SK-N-DZ (cell line): ENCODE measurements at places on chromosomes 1 and 21.

DNA sequence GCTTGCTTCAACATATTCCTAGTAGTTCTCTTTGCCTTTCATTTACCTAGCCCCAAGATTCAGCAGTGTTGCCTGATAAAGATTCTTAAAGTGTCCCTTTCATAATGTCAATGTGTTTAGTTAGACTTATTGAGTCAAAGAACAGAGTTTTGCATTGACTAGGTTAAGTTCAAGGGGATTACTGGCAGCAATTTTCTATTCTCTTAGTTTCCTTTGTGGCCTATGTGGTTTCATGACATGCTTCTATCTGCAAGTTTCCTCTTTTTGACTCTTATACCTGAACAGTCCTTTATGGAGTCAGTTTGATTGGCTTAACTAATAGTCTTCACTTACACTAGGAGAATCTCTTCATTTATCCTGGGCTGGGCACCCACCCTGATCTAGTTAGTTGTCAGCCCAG is 151.3 kb downstream of the ADGRL4 start:
- no peak for DNase-seq

DNA sequence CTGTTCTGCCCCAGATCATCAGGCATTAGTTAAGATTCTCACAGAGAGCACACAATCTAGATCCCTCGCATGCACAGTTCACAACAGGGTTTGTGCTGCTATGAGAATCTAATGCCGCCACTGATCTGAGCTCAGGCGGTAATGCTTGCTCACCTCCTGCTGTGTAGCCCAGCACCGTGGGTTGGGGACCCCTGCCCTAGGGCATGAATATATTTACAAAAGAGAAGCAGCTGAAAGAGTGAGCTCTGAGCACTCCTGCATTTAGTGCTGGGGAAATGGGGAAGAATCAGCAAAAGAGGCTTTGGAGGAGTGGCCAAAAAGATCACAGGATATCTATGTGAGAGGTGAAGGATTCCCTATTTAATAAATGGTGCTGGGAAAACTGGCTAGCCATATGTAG is 5.6 kb downstream of the CFAP57 start:
- no peak for DNase-seq

- no peak for DNase-seq
Measured at GRCh38 chr1:227043755-227044154, 103.7 kb downstream of the COQ8A start.

- DNase-seq = no peak
Measured at GRCh38 chr1:164477343-164477742, 81.6 kb upstream of the PBX1 start.

DNA sequence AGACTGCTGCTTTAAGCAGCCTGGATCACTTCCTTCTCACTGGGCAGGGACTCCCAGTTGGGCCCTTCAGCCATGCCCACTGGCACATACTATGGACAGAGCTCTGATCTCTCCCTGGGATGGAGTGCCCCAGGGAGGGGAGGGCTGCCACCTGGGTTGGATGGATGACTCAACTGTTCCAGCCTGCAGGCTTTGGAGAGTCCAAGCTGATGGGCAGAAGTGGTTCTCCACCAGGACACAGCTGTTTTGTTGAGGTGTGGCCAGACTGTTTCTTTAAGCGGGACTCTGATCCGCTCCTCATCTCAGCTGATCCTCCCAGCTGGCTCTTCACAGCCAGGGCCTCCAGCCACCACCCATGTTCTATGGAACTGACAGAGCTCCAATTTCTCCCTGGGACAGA is 166.9 kb downstream of the MAGI3 start:
- no peak for DNase-seq

GRCh38 chr21:36199021-36199420 is 42.4 kb downstream of the DOP1B start:
- no peak for DNase-seq

DNA sequence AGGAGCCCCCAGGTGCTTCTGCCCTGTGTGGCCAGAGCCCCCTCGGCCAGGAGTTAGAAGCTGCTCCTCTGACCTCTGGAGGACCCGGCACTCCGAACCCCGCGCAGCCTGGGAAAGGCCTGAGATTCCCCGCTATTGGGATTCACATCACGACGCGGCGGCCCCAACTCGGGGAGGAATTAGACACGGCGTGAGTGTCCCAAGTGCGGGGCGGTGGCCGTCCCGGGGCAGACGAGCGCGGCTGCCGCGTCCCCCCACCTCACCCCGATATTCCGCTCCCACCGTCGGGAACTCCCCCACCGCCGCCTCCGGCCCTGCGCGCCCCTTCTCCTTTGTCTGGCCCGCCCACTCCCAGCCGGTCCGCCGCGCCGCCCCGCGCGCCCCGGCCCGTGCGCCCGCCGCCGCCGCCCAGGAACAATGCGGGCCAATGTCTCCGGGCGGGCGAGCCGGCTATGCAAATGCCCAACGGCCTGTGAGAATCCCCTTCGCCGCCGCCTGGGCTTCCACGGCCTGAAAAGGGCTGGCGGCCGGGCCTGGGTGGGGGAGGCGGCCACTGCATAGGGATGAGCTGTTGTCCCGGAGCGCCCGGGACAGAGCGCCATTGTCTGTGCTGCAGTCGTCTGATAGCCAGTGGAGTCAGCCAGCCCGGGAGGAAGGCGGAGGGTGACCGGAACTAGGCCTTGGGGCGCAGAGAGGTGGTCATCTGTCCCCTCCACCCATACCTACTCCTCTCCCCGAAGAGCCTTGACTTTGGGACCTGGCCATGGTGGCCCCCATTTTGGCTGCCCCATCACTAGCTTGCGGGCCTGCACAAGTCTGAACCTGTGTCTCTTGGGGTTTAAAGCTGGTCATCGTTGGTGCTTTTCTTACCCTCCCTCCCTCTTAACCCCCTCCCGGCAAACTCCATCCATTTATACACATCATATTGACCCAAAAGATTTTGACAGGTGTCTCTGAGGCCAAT is 19.4 kb downstream of the RHBG start:
- no peak for DNase-seq

GRCh38 chr1:36883315-36883949 is 150.9 kb downstream of the GRIK3 start:
- DNase-seq = no peak

DNA sequence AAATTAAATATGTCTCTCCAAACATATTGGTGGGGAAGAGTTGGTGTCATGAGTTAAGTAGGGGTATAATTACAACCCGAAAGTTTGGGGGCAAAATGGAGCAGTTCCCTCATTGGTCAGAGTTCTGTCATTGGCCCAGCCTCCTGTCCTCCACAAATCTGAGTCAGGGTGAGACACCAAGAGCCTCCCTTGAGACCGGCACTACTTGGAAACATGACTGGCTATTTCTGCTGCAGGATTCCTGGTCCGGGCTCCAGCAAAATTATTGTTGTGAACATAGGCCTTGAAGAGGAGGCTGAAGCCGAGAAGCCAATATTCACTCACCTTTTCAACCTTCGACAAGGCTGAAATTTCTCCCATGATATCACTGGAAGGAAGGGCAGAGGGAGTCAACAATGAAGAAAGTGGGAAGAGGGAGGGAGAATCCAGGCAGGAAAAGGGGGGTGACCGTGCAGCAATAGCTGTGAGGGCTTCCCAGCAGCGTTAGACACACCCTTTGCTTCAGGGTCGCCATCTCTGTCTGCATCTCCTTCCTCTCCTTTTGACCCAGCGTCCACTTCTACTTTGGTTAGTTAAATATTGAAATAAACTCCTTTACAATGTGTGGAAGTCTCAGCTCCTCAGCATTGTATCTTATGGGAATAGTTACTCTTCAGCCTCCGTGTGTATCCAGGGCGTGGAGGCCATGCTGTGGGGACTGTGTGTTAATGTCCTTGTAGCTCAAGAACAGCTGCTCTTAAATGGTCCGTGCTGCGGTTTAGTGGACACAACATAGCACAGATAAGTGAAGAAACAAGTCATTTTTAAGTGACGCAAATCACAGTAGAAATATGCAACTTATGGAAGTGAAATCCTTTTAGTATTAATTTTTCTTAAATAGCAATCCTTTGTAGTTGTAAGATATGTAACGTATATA is 307.4 kb downstream of the DISC1 start:
- DNase-seq = no peak

- no peak for DNase-seq
Measured at GRCh38 chr1:18414872-18415447, 65.8 kb upstream of the KLHDC7A start.

DNA sequence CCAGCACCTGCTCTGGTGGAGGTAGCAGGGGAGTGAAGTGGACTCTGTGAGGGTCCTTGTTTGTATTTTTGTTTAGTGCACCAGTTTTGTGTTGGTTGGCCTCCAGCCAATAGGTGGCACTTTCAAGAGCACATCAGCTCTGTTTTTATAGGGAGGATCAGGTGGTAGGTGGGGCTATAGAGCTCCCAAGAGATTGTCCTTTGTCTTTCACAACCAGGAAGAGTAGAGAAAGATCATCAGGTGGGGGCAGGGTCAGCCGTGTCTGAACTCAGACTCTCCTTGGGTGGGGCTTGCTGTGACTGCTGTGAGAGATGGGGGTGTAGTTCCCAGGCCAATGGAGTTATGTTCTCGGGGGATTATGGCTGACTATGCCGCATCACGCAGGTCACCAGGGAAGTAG is 159.8 kb downstream of the ZNF326 start:
- DNase-seq = no peak

DNA sequence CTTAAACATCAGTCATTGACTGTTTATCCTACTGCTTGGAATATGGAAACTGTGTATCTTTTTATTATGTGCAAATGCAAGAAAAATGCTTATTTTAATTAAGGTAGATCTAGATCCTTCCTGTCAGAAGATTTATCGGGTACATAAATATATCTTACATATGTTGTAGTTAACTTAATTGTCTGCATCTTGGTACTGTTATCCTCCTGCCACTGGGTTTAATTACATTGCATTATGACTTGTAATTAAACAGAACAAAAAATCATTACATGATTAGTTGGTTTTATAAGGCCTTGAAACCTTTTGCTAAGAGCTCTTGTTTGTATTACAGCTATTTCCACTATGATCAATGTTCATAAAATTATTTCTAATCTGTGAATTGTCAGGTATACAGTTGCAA is 211.2 kb downstream of the PTGER3 start:
- peak; percentile 51 for DNase-seq

DNA sequence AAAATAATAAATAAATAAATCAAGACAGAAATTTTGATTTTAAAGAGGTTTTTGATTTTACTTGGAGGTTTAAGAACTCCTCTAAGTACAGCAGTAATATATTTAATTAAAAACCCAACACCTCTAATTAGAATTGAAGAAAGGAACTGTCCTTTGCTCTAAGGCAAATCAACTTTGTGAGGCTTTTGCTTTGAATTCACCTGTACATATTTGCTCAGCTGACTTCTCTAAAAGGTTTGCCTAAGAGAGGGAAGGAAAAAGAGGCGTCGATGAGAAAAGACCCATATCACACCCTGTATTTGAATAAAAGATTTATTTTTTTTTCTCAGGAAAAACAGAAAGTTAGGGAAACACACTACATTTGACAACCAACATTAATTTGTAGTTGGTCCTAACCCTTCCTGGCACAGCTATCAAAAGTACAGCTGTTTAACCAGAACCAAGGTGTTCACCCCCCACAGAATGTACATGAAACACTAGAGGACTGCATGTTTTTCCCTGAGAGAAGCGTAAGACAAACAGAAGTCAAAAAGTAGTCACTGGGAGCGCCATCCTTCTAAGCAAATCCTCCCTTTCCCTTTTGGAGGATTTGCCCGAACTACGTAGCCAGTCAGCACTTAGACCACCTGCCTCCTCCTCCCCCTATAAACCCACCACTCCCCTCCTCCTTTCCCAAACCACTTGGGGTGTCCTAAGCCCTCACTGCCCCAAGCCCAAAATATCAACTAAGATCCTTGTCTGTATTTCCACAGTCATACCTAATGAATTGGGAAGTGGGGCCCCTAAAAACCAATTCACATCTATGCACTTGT is 4.9 kb downstream of the MCL1 start:
- DNase-seq = no peak

DNA sequence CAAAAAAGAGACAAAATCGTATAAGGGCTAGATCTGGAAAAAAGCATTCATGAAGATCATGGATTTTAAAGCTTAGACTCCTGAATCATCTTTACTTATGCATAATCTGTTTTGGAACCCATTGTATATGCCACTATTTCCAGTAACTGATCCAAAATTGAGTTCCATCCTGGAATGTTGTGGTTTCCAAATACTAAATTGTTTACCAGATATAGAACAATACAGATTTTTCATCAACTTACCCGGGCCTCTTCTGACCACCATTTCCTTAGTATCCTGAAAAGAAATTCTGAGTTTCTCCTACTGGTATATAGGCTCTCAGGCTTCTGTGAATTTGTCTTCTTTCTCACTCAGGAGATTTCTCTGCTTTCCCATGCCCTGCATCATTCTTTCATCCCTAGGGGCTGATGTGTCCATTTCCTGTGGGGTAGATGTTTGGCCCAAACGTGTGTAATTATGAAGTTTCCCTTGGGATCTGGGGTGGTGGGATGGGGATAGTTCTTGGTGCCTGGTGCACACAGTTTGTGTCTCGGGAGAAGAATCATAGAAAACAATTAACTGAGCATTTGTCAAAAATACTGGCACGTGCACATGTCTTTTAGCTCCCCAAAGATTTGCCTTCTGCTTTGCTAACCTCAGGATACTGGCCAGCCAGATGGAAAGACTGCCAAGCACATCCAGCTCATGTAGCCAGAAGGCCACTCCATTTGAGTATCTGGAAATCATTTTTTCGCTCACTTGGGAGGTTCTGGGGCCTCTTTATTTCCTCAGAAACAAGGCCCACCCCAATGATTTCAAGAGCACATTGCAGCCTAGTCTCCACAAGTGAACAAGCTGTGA is 127.8 kb downstream of the NTMT2 start:
- DNase-seq = no peak

DNA sequence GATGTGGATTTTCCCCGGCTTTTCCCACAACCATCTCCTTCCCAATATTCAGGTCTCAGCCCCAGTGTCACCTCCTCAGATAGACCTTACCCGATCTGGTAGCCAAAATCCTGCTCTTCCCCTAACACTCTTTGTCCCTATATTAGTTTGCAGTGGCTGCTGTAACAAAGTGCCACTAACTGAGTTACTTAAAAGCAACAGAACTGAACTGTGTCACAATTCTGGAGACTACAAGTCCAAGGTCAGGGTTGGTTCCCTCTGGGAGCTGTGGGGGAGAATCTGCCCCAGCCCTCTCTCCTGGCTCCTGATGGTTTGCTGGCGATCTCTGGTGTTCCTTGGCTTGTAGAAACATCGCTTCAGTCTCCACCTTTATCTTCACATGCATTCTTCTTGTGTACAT is 64.0 kb downstream of the NENF start:
- no peak for DNase-seq

DNA sequence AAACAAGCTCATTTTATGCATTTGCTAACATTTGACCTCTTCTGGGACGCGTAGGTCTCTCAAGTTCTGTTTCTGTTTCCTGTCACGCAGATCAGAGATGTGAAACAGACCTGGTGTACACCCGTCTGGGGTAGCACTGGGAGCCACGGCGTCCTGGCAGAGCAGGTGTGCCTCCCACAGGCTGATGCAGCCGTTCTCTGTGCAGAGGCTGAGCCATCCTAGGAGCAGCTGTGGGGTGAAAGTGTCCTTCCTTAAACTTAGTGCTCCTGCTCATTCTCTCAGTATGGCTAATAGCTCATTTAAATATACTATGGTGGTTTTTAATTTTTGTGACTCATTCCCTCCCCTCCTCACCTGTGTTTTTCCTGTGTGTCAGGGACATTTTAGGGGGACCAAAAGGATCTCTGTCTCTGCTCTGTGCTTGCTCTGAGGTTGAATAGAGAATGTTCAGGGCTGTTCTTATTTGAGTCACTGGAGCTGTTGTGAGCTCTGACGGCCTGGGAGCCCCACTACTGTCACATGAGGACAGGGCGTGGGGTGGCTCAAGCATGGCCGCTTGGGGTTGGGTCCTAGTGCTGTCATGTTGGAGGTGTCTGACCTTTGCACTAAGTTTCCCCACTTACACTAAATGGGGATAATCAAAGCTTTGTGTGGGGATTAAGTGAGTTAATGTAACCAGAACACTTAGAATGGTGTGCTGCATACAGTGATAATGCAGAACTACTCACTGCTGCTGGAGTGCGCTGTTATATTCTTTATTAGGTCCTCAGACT is 43.0 kb downstream of the GALNT2 start:
- DNase-seq = peak; percentile 90
